ENCODE measurements at places on chromosomes 2 and 18.

- DNase-seq = no peak
Measured at GRCh38 chr18:72378016-72378415, 166.1 kb downstream of the CBLN2 start.

- DNase-seq = no peak
Measured at GRCh38 chr2:169112841-169113240, 43.5 kb downstream of the DHRS9 start.

DNA sequence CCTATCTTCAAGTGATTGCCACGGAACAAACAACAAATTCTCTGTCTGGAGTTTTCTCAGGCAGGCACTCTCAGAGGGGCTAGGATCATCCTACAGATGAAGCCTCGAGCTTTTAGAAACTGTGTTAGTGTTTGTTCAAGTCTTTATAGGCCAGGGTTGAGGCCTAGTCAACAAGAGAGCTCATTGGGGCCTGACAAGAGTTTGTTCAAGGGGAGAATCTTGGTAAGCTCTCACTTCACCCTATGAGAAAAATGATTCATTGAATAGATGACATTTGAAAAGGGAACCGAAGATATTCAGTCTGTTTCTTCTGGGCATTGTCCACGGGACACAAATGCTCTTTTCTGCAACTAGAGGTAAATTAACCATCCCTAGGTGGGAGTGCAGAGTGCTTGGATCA, 476.9 kb downstream of the PTPRM start:
- DNase-seq = no peak

DNA sequence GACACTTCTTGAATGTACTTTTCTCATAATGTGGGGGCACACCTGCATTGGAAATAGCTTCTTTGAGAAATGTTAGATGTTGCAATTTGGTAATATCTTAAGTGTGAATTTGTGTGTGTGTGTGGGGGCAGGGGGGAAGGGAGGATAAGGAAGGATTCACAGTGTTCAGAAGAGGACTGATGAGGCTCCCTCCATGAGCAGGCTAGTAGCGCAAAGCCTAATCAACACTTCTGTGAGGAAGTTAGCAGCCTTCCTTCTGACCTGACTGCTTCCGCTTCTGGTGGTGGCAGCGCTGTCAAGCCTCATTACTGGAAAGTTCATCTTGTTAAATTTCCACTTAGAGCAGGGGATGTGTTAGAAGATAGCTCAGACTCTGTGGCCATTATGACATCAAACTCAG, 295.4 kb upstream of the SPRED2 start:
- no peak for DNase-seq

DNA sequence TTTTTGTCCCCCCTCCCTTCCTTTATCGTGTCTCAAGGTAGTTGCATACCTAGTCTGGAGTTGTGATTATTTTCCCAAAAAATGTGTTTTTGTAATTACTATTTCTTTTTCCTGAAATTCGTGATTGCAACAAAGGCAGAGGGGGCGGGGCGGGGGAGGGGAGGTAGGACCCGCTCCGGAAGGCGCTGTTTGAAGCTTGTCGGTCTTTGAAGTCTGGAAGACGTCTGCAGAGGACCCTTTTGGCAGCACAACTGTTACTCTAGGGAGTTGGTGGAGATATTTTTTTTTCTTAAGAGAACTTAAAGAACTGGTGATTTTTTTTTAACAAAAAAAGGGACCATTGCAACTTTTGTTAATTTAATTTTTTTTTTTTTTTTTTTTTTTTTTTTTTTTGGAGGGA, 2.1 kb downstream of the SOX11 start:
- DNase-seq = no peak

DNA sequence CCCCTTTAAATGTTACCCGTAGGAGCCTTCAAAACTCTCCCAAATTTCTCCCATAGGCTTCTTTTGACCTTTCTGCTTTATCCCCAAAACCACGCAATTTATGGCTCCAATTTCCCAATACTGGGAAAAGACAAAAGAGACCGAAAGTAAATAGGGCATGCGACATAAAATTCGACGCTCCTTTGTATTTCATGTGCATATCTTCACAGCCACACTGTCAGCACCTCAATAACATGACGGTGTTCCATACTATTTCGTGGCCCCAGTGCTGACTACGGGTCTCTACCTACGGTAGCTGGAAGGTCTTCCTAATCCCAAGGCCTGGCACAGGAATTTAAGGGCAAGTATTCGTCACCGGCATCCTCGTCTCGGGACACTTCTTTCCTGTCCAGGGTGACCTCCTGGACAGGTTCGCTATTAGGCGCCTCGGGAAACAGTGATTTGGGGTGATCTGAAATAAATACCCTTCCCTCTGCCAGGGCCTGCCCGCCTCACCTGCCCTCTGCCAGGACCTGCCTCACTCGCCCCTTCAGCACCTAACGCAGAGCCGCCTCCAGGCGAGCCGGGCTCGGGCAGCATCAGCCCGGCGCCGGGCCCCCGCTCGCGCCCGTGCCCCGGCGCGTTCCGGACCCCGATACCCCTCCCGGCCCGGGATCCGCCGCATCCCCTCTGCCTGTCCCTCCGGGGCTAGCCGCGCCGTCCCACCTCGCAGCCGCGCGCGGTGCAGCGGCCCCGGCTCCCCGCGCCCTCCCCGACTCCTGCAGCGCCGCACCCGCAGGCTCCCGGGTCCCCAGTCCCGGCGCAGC, 680 bp downstream of the DTNB start:
- DNase-seq = peak; percentile 52

- DNase-seq = no peak
Measured at GRCh38 chr2:158756331-158756730, 38.8 kb upstream of the DAPL1 start.

GRCh38 chr2:140504601-140505000, 1626.2 kb downstream of the LRP1B start:
- DNase-seq = no peak

DNA sequence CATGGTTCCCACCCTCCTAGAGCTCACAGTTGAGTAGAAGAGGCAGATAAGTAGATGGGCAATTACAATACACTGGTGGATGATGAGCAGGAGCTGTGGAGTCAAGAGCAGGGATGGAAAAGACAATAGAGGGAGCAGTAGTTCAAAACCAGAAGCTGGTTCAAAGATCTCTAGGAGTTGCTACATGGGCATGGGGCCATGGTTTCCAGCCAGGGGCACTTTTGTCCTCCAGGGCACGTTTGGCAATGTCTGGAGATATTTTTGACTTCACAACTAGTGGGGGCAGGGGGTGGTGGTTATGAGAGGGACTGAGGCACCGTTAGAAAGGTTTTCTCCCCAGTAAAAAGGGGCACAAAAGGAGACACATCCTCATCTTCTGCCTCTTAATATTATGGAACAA, 236.0 kb downstream of the DYSF start:
- no peak for DNase-seq

DNA sequence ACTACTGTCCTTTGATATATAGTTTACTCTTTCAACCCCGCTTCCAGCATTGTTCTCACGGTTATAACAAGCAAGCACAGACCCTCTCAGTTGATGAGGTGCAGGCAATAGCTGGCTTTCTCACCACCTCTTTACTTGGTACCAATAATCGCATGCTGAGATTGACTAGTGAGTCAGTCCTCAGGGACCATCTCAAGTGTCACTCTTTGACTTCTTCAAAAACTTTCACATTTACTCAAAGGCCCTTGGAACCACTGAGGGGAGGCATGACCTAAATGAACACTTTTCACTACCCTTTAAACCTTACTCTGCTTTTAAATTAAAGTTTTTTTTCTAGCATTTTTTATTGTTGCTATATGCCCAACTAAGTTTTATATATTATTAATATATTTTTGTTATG, 101.8 kb downstream of the DAW1 start:
- DNase-seq = no peak

DNA sequence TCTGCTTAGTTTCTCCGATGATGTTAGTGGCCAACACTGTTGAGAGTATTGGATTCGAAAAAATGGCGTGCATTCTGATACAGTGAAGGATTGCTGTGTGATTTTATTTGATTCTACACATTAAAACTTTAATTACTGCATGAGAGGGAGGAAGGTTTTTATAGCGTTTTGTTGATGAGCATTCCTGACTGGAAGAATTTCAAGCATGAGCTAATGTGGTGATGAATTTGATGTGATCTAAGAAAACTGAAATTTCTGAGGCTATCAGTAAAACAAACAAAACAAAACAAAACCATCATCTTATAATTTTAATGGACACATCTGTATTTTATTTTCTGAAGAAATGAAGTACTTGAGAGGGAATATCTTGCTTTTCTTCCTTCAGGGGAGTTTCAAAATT, 59.6 kb downstream of the ITGB6 start:
- DNase-seq = no peak

DNA sequence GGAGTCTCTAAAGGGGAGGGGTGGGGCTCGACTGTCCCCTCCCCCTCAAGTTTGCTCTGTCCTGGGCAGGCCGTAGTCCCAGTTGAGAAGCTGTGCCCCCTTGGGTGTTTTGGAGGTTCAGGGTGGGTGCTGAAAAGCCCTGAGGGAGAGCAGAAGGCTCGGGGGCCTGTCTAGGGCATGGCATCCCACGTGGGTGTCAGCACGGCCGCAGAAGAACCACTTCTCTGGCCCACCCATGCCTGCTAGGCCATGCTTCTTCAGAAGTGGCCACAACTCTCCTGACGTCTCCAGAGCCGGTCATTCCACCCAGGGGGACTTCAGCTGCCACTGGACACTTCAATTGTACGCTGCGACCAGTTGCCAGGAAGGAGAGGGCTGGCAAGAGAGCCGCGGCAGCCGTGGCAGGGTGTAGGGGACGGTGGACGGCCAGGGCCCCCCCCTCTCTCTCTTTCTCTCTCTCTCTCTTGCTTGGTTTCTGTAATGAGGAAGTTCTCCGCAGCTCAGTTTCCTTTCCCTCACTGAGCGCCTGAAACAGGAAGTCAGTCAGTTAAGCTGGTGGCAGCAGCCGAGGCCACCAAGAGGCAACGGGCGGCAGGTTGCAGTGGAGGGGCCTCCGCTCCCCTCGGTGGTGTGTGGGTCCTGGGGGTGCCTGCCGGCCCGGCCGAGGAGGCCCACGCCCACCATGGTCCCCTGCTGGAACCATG, at the start of gene INPP5D:
INPP5D (plus strand) TSS at position 546 of the 704 bp plus-strand sequence; CDS start at position 683, 137 bp downstream.
- peak; percentile 20 for DNase-seq

DNA sequence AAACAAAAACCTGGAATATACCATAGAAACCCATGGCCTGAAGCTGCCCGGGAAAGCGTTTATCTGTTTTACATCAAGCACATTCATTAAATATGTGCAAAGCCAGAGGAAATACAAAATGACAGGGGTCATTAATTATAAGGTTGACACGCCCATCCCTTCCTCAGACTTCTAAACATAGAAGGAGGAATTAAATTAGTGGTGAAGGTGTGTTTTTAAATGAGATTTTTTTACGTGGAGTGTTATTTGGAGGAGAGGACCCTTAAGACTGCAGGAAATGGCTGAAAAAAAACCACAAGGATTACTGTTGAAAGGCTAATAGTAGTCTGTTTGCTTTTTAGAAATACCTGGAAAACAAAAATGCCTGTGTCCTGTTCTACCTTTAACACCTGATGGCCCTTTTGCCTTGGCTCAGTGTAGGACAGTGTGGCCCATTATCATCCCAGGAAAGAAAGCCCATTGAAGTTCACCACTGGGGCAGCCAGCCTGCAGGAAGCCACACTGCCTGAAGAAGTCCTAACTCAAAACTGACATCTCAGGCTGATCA, 123.2 kb downstream of the EPHA4 start:
- DNase-seq = no peak

- no peak for DNase-seq
Measured at GRCh38 chr2:88177556-88177955, 7.4 kb downstream of the THNSL2 start.

DNA sequence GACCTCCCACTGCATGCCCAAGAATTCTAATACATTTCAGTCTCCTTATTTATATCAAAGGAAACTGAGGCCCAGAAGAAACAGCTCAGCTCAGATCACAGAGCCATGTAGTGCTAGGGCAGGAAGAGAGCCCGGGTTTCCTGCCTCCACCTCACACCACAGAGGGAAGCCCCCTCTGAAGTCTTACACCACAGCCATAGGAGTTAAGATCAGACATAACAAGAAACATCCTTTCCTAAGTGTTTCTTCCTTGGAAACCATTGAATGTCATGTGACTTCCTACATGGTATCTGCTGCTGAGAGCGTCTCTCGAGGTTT, 102.1 kb downstream of the MTCL1 start:
- DNase-seq = no peak

DNA sequence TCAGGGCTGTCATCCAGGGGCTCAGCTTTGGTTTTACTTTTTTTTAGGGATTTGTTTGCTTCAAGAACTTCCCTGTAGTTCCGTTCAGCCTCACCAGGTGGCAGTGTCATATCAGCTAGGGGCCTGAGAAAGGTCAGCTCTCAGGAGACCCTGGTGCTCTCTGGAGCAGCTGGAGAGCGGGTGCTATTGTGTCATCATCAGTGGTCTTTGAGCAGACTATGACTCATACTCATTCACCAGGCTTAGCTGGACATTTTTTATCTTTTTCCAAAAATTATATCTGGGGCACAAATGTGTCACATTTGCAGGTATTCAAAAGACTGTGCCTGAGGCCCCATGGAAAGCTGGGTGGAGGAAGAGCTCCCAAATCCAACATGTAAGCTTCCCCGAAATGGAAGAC, 24.4 kb downstream of the ZNF892 start:
- DNase-seq = peak; percentile 77

DNA sequence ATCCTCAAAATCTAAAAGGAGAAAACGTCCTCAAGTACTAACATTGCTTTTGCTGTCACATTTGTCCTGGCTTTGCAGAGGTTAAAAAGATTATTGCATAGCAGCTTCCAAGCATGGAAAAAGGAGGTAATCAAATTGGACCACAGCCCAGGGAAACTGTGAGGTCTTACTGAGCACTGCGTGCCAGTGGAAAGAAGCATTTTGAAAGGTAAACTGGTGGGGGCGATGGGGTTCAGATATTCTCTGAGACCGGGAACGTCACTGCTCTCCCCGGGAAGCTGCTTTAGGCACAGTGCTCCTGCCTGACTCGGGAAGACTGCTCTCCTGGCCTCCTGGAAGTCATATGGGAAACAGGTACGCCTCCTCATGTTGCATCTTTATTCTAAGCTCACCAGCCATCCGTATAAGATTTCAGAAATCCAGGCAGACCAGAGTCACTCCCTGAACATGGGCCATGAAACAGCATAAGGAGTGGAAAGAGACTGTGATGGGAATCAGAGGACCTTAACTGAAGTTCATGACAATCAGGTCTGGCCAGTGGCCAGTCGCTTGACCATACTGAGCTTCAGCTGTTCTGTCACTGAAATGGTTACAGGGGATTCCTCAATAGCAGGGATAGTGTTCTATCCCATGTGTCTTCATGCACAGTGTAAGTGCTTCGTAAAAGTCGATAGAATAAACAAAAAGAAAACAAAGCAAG, 284.1 kb downstream of the TRIB2 start:
- DNase-seq = peak; percentile 27

GRCh38 chr2:64627860-64628841, 25.6 kb downstream of the SERTAD2 start:
- DNase-seq = no peak
